ENCODE measurements at places on chromosomes 5 and 9.

GRCh38 chr9:110620726-110621125 is 41.2 kb upstream of the SVEP1 start:
- DNase-seq: no peak

DNA sequence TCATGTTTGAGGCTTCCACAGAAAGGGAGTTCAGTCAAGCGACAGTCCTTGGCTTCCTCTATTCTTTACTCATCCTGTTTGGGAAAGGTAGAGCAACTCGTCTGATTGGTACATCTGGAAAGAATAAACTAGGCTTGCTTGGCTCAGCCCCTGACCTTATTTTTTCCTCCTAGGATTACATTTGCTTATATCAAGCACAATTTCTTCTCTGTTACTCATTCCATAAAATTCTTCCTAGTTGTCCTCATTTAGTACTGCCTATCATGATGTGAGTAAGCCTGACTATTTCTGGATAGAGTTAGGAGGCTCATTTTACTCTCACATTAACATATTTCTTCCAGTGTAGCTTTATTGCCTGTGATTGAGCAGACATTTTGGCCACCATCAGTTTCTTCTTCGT is 10.9 kb upstream of the CARNMT1 start:
- peak; percentile 67 for DNase-seq

DNA sequence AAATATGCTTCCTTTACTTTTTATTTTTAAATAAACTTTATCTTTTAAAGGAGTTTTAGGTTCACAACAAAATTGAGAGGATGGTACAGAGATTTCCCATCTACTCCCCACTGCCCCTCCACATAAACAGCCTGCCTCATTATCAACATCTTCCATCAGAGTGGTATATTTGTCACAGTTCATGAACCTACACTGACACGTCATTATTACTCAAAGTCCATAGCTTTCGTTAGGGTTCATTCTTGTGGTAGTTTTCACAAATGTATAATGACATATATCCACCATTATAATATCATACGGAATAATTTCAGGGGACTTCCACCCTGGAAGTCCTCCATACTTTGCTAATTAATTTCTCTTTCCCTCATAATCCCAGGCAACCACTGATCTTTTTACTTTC is 204.9 kb downstream of the SMARCA2 start:
- DNase-seq: no peak

DNA sequence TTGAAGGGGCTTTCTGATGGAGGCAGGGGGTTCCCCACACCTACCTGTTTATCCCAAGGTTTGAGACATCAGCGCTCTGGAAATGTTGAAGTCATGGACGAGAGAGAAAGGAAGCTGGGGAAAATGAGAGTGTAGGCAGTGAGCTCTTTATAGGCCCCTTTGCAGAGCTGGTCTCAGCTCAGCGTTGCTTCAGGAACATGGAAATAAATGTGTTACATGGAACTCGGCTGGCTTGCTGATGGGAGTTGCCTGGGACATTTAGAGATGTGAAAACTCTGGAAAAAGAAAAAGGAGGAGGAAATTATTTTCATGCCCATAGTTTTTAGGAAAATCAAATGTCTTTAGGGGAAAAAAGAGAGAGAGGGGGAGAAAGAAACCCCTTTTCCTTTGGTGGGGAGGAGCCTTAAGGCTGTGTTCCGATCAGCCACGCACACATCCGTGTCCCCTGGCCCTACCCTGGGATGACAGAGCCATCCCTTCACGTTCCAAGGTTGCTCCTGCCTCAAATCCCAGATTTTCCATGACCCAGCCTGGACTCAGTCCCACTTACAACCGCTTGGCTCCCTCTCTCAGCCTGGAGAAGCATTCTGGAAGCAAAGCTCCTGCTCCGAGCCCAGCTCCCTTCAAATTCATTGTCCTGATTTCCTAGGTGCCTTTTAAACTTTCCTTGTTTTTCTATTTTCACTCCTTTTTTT is 78.3 kb downstream of the COL27A1 start:
- DNase-seq: no peak

GRCh38 chr9:29241320-29241719 is 1668.0 kb upstream of the C9orf72 start:
- DNase-seq: no peak

DNA sequence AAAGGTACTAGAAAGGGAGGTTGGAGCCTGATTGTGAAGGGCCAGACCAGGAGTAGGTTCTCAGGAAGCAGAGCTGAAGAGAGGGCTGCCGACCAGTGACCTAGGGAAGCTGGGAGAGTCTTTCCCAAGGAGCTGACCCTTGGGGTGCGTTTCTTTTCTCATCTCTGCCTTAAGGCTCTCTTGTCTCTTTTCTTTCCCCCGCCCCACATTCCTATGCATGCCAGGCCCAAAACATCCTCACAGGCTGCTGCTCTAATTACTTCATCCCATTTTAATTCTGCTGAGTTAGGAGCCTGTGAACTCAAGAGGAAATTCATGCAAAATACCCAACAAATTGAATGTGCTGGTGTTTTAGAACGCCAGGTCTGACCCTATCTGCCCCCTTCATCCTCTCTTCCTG is 46.9 kb upstream of the HSPA9 start:
- DNase-seq: no peak

DNA sequence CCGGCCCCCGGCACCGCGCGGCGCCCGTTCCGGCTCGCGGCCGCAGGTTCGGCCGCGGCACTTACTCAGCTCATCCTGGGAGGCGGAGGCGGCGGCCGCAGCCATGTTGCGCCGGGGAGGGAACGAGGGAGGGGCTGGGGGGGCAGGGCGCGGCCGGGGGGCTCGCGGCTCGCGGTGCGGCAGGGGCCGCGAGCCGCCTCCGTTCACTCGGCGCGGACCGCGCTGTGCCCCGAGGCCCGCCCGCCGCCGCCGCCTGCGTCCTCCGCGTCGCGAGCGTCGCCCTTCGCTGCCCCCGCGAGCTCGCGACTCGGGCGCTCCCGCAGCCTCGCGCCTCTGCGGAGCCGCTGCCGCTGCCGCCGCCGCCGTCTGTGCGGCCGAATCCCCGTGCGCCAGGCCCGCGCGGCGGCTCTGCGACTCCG is 735 bp downstream of the ECPAS start:
- no peak for DNase-seq

- no peak for DNase-seq
Measured at GRCh38 chr5:1314564-1314982, 19.7 kb upstream of the TERT start.

All from non-pigmented ciliary epithelial cell (primary cell).